ENCODE measurements at places on chromosomes 7 and 10.

DNA sequence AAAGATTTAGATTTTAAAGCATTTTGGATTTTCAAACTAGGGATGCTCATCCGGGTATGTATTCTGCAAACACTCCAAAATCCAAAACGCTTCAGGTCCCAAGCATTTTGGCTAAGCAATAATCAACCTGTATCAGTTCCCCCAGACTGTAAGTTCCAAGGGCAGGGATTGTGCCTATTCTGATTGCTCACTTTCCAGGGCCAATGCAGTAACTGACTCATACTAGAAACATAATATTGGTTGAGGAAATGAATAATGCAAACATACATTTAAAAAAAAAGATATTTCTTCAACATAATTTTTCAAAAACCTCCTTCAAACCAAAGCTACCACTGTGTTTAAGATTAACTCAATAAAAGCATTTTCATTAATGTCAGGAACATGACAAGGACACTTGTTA is 69.5 kb downstream of the HIBADH start:
- no peak for DNase-seq

DNA sequence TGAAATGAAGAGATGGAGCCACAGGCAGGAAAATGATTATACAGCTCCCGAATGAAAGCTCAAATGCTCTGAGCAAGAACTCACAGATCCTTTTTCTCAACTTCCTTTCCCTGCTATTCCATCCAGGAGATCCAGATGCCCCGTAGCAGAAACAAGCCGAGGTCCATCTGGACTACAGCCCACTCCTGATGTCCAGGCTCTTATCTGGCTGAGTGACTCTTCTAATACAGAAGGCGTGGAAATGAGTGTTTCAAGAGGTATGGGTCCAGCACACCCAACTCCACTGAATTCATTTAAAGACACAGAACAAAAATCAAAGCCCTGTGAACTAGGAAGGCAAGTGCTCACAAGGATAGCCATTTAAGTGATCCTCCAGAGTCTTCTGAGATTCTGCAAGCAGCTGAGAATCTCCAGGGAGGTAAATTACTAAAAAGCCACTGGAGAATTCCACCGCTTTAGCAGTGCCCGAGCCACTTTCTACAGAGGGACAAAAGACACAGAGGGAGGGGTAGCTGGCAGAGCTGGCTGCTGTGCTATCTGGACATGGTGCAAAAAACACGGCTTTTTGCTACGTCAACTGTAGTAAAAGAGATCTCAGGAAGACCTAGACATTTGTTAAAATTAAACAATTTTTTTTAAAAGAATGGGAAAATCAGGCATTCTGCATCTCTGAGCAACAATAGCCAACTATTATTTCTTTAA is 24.5 kb downstream of the FAM171A1 start:
- no peak for DNase-seq

- no peak for DNase-seq
Measured at GRCh38 chr10:101444058-101444898, 90.3 kb downstream of the BTRC start.

GRCh38 chr7:99132595-99133321 is 11.2 kb downstream of the SMURF1 start:
- no peak for DNase-seq

GRCh38 chr10:129525401-129525801 is 58.4 kb downstream of the MGMT start:
- no peak for DNase-seq

DNA sequence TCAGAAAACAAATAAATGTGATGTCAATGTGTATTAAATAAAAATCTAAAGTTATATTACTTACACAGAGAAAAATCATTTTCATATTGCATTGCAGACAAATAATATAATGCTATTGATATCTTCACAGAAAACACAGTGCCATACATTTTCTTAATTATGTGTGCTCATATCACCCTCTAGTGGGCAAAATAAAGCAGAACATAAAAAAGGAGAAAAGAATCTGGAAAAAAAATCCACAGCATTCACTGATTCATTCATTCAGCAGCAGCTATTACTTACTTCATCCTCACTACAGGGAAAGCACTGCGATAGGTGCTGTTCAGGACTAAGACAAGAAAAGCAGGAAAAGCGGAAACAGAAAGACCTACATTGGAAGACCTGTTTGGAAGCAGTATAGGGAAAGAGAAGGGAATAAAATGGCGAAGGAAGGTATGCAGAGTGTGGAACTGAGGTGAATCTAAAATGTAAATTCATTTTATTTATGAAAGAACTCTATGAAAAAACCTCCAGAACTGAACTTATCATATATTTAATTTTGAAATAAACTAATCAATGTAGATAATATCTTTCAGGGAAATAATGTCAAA is 73.2 kb downstream of the POT1 start:
- DNase-seq: no peak

- no peak for DNase-seq
Measured at GRCh38 chr10:56469482-56469881, 108.4 kb upstream of the ZWINT start.

GRCh38 chr10:80491251-80492102 is 37.4 kb downstream of the TSPAN14 start:
- DNase-seq: no peak

- DNase-seq: no peak
Measured at GRCh38 chr10:8852546-8852945, 798.1 kb downstream of the GATA3 start.

GRCh38 chr7:50614721-50615518 is 49.7 kb upstream of the DDC start:
- DNase-seq: no peak

GRCh38 chr7:30238721-30239441 is 45.5 kb upstream of the ZNRF2 start:
- no peak for DNase-seq

- no peak for DNase-seq
Measured at GRCh38 chr7:50920031-50920635, 137.4 kb upstream of the GRB10 start.

DNA sequence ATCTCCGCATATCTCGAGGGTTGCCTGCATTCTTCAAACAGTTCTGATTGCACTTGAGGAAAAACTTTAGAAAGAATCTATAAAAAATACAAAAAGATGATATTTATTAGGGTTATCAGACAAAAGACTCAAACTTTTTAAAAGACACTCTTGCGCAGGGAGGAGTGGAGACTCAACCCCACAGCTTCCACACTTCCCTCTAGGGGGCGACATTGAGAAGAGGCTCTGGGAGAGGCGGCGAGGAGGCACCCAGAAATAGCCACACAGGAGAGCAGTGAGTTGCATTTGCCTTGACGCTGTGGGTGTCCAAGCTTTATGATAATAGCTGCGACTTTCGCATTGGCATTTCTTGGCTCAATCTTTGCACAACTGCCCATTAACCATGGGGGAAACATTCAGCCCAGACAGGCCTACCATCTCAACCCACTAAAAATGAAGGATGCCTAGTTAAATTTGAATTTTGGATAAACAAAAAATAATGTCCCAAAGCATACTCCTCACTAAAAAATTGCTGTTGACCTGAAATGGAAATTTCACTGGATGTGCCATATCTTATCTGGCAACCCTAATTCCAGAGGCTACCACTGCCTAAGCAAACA is 86.2 kb downstream of the EBF3 start:
- DNase-seq: peak; percentile 42

DNA sequence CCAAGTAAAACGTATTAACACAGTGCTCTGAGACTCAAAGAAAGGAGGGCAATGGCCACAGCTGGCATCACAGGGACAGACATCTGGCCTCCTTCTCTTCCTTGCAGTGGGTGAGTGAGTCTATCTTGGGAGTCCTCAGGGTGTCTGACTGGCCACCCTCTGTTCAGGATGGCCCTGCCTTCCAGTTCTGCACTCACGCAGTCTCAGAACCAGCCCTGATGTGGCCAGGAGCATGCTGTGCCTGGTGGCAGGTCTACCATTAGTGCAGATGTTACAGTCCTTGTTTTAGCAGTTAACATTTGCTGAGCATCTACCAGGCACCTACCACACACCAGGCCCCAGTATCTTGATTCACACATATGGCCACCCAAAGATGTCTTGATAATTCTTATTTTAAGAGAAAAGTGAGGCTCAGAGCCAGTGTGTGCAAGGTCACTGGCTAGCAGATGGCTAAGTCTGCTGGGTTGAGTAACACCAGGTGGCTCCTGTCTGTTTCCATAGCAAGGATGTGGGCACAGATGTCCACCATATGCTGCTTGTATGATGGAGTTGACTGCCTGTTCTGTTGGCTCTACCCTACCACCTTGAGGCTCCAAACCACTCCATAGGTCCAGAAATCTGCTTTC is 23.2 kb upstream of the ARHGAP22 start:
- DNase-seq: peak; percentile 15

DNA sequence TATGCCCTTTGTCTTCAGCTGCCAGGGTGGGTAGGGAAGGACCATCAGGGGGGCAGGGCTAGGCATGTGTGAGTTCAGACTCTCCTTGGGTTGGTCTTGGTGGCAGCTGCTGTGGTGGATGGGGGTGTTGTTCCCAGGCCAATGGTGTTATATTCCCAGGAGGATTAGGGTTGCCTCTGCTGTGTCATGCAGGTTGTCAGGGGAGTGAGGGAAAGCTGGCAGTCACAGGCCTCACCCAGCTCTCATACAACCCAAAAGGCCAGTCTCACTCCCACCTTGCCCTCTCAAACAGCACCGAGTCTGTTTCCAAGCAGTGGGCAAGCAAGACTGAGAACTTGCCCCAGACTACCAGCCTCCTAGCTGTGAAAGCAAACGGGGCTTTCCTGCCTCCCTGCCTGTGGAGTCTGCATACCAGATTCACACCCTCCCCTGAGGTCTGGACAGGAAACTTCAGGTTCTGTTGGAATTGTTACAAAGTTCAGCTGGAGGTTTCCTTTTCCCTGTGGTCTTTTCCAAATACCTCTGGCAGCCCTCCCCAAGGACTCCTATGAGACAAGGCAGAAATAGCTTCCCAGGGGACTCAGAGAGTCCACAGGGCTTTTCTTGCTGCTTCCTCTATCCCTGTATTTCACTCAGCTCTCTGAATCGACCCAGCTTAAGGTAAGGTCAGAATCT is 1.4 kb downstream of the HYAL4 start:
- no peak for DNase-seq

GRCh38 chr10:6072215-6072934 is 10.2 kb upstream of the IL2RA start:
- no peak for DNase-seq

DNA sequence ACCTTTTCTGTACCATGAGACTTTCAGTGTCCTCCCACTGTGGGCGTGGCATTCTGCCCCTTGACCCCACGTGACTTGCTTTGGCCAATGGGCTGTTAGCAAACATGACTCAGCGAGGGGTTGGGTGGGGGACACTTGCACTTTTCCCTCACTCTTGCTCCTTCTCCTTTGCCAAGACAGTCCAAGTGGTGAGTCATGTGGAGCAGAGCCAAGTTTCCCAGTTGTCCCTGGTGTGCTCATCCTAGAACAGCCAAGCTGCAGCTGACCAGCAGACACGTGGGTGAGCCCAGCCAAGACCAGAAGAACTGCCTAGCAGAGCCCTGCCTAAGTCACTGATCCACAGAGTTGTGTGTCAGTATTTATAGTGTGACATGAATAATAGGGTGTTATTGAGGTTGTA is 82.8 kb upstream of the CPXM2 start:
- DNase-seq: peak; percentile 55

DNA sequence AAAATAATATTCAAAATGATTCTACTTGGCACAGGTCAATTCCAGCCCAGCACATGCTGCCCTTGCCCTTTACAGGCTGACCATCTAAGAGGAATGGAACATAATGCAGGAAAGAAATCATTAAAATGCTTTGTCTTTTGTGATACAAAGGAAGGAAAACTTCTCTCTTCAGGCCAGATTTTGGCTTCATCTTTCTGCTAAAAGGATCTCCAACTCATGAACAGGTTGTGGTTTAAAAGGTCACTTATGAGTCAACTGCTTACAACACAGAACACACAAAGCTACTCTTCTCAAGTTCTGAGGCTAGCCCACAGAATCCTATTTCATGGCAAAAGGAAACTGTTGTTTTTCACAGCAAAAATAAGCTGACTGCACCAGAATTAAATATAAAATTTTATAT is 197.1 kb downstream of the DOCK4 start:
- DNase-seq: no peak

DNA sequence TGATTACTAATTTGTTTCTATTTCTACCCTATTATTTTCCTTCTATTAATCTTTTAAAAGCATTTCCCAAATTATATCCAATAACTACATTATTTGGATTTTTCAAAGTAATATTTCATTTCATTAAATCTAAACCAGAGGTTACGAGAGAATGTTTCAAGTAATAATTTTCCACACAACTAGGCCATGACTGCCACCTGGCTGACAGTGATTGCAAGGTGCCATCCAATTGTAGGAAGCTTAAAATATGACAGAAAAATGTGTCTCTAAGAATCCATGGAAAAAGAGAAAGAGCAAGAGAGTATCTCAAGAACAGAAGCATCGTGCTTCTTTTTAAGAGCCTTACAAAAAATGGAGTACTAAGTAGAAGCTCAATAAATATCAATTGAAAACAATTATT is 48.7 kb downstream of the TPK1 start:
- DNase-seq: no peak

GRCh38 chr7:131921016-131921415 is 364.6 kb upstream of the PODXL start:
- DNase-seq: no peak

- DNase-seq: no peak
Measured at GRCh38 chr10:30413996-30414576, 19.9 kb upstream of the MAP3K8 start.

GRCh38 chr10:70167246-70167645 is 3.1 kb downstream of the SAR1A start:
- DNase-seq: no peak

DNA sequence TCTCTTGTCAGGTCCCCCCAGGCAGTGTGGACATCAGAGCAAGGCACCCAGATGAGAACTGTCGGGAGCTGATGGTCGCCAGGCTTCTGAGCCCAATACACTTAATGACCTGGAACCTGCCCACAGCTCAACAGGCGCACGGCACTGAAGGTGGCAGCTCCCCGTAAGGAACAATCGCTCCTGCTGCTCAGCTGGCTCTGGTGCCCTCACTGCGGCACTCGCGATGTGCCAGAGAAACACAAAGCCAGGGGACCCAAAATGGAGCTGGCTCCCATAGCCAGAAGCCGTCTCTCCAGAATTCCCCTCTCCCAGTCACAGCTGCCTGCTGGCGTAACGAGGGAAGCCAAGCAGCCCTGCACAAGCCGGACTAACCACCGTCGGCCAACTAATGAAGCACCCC is 6.3 kb downstream of the CALN1 start:
- DNase-seq: no peak

DNA sequence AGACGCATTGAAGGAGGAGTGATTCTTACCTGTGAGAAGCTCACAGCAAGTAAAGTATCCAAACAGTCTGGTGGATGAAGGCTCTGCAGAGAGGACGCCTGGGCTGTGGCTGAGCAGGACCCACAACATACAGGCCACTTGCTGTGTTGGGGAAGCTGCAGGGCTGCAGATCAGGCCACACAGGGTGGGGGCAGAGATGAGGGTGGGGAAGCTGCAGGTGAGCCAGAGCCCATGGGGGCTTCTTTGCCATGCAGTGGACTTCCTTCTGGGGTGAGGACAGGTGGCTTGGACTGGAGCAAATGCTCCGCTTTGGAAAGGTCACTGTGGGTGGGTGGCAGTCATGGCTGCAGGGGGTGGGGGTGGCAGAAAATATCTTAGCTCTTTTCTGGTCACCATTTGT is 214.8 kb downstream of the GLRX3 start:
- no peak for DNase-seq

- no peak for DNase-seq
Measured at GRCh38 chr7:16754856-16755317, 1.3 kb downstream of the TSPAN13 start.

GRCh38 chr7:106979551-106980357 is 64.8 kb upstream of the PRKAR2B start:
- DNase-seq: no peak

GRCh38 chr10:43006490-43006889 is 70.4 kb upstream of the RET start:
- no peak for DNase-seq

- no peak for DNase-seq
Measured at GRCh38 chr7:20302891-20303290, 27.8 kb upstream of the ITGB8 start.
